ENCODE measurements at places on chromosomes 1 and 21.

DNA sequence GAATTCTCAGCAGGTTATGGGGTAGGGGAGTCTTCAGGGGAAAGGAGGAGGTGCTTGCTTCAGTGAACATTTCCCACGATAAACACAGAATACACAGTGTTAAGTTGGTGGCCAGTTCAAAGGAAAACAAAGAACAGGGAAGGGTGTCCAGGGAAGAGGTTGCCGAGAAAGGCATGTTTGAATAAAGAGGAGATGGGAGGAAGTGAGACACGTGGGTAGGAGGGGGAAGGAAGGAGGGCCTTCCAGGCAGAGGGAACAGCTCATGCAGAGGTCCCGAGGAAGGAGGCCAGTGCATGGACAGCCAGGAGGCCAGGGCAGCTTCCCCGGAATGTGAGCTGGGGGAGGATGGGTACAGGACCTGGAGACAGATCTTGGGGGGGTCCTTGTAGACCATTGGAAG is 130.3 kb upstream of the TMEM51 start:
- no peak for DNase-seq

DNA sequence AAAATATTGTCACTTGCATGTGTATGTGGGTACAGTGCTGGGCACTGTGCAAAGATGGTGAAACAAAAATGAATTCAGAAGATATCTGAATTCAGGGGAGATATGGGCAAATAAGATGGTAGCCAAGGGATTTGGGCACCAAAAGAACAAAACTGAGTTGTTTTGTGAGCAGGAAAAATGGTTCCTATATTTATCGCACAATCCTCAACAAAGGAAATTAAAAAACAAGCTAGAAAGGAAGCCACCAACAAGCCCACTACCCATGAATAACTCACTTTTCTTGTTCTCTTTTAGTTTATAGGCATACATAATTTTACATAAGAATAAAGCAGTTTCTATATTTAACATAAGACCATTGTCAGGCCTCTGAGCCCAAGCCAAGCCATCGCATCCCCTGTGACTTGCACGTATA is 40.7 kb upstream of the VASH2 start:
- DNase-seq: no peak

DNA sequence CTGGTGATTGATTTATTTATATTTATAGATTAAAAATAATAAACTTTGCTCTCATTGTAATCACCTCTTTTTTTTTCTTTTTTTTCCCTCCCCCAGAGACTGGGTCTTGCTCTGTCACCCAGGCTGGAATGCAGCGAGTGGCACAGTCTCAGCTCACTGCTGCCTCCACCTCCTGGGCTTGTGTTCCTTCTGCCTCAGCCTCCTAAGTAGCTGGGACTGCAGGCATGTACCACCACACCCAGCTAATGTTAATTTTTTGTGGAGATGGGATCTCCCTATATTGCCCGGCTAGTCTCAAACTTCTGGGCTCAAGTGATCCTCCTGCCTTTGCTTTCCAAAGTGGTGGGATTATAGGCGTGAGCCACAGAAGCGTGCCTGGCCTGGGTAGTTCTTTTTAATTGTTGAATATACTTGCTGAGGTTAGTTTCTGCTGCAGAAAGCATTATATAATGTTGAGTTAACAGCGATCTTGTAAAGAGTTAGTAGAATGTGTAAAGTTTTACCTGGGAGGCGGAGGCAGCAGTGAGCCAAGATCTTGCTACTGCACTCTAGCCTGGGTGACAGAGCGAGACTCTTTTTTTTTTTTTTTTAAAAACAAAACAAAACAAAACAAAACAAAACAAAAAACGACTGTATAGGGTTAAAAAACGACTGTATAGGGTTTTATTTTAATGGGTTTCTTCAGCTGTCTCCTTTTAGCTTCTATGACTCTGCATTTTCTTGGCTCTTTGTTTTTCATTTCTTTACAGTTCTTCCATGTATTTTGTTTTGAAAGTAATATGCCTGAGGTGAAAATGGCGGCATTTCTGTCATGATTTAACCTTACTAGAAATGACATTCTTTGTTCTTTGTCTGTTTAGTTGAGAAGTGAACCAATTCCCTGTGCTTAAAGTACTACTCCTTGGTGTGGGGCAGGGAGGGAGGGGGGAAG is 82.7 kb downstream of the CAMTA1 start:
- DNase-seq: no peak

DNA sequence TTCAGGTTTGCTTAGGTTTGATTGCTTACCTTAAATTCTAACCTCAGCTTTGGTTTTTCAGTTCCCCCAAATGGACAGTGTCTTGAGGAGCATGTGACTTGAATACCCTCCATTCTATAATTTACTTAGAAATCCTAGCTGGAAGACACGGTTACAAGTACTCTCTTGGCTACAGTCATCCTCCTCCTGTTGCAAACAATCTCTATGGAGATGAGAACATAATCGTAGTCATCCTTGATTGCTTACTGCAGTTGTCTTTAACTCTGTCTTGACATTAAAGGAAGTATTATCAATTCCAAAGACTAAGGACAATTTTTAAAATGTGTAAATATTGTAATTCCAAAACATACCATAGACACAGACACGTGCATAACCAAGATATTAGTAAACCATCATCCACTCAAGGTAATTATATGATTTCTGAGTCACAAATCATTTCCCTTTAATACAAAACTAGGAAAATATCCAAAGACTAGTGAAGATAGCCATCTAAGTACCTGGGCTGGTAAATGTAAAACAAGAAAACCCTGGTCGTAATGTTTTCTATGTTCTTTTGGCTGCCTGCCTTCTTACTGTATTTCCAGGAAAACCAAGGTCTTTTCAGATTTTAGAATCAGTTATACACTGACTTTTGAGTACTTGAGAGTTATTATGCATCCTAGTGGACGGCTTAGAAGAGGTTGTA is 149.9 kb downstream of the CHRM3 start:
- DNase-seq: no peak

GRCh38 chr1:8822373-8823294 is 5.2 kb upstream of the RERE start:
- DNase-seq: no peak

DNA sequence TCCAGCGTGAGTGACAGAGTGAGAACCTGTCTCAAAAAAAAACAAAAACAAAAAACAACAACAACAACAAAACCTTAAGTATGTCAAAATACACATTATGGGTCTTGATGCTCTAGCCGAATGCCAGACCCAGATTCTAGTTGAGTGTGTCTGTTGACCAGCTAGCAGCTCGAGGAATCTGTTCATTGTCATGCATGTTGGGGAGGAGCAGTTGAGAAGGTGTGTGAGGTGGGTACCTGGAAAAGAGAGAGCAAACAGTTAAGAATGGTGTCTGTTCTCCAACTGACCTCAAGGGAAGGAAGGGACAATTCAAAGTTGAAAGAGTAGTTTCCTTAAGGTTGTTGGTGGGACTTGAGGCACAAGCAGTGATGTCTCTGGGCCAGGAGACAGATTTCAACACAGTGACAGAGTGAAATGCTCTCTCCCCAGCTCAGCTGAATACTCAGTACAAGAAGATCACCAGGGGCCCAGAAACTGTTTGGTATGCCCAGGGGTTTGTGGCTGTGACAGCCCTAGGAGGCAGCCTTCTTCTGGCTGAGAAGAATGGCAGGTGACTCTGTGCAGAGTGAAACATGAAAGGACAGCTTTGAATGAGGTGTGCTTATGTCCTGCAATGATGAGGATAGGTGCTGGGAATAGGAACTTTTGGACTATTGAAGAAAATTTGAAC is 14.4 kb upstream of the POU2F1 start:
- no peak for DNase-seq

- no peak for DNase-seq
Measured at GRCh38 chr1:53348486-53349368, 20.9 kb upstream of the LRP8 start.

GRCh38 chr21:35559829-35560225 is 500.5 kb downstream of the SETD4 start:
- no peak for DNase-seq

DNA sequence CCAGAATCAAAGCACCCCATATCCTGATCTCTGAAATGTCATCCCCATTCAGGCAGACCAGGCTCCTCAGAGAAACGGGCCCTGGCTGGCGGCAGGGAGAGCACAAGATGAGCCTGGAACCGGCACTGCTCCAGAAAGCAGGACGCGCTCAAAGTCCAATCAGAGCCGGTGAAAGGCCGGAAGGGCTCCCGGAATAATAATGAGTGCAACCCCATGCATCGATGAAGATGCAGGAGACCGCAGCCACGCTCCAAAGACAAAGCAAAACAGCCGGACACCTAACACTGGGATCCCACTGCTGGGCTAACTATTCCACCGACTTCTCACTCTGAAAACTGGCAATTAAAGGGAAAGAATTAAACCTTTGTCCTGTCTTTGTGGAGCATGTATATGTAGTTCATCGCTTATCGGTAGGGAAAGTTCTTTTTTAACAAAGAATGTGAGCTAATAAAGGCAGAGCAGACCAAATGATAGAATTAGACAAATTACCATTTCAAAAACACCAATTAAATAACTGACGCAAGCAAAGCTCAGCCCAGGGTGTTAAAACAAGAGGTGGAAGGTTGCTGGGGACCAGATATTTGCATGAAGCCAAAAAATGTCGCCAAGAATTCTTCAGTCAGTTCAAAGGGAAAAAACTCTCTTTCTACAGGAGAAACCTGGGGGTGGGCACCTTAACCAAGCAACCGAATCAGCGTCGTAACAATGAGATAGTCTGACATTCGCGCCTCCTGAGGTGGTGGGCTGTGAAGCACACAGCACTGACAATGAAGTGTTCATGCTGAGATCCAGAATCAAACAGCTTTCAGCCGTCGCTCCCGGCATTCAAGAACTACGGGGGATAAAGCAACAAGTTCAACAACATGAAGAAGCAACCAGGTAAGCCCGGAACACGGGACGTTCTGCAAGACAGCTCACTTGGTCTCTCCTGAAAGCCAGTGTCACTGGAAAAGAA is 95.2 kb downstream of the NPHP4 start:
- DNase-seq: no peak

GRCh38 chr1:67515324-67516080 is 85.3 kb upstream of the SERBP1 start:
- no peak for DNase-seq

- DNase-seq: no peak
Measured at GRCh38 chr21:29677326-29677725, 262.5 kb downstream of the GRIK1 start.

DNA sequence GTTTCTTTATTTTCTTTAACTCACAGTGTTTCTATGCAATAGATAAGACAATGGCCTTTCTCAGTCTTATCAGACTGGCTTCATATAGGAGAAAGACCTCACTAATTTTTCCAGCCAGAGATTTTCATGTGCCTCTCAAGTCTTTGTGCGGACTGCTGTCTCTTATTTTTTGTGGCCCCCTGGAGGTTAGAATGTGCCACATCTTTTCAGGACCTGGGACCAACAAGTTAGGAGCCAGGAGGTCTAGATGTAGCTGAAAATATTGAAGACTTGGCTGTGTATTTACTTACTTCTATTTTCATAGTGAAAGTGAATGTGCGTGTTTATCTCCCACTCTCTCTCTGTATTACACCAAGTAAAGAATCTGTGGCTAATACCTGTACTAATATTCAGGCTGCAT is 42.1 kb upstream of the CFHR3 start:
- DNase-seq: no peak

DNA sequence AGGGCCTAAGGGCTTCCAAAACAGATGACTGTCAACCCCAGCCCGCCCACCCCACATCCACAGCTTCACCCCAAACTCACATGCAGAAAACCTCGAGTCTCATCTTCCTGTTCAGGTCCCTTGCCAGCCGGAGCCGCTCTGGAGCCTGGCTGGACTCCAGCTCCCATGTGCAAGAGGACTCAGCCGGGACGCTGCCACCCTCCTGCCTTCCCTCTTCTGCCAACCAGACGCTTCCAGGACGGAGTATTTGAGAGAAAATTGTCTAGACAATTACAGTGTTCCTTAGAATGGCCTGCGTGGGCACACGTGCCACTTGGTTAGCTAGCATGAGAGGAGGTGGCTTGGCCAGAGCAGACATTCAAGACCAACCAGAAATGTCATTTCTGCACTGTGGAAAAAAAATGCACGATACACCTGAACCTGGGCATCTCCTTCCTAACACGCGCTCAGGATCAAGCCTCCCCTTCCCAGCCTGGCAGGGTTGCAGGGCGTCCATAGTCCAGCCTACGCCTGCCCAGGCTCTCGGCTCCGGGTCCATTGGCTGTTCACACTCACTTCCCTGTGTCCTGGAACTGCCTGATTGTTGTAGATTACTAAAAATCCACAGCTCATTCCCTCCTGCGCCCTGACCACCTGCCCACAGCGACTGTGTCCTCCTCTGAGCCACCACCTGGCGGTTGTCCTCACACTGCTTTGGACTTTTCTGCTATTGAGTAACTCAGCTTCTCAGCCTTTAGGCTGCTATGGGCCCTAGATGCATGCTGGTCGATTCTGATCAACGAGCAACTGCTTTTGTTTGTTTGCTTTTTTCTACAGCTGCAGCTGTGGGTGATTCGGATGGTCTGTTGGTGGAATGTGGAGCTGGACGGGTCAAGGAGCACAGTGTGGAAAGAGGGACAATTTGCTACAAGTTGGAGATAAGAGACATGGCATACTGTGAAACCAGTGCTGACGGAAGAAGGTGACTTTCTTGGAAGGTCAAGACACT is at the start of gene CLDN14:
TSS of gene CLDN14 (minus strand) at position 708 of the 988 bp plus-strand sequence. CDS start 18,427 bp downstream, outside the sequence.
- peak; percentile 14 for DNase-seq

DNA sequence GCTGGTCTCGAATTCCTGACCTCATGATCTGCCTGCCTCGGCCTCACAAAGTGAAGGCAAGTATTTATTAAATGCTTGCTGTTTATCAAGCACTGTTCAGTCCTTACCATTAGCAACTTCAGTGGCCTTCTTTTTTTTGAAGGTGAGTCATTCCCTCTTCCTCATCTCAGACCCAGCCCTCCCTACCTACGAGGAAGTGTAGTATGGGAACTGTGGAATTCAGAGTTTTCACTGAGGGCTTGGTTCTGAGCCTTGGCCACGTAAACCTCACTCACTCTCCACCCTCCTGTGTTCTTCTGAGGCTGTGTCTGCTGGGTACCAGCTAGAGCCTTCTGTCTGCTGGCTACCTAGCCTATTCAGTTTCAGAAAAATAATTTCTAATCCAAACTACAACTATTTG is 218.3 kb upstream of the SGIP1 start:
- no peak for DNase-seq

DNA sequence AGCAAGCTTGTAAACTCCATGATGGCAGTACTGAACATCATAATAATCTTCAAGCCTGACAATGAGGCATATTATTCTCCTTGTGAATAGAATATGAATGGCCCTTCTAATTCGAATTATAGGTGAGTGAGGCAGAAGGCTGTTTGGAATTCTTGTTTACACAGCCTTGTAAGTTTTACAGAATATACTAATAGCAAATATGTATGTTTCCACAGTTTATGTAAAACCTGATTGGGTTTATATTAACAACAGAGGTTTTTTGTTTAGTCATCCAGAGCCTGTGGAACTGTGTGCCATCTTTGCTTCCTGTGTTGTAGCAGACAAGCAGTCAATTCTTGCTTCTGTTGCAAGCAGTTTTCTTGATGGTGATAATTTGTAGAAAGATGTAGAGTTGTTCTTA is 8.0 kb downstream of the OSBPL9 start:
- no peak for DNase-seq

GRCh38 chr1:37037690-37038089 is 3.4 kb upstream of the GRIK3 start:
- peak; percentile 42 for DNase-seq

DNA sequence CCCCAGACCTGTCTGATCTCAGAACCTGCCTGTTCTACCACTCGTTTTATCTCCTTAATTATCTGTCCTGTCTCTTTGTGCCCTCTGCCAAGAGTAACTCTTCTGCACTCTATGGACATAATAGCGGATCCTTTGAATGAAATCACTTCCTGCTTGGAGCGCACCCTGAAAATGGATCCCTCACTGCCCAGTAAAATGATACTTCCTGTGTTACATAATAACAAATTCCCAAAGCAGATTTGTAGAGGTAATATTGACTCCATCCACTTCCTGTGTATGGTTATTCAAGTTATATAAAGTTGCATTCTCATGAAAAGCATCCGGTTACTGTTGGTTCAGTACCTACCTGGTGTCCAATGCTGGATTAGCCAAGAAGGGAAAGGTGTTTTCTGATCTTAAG is 246.0 kb downstream of the TRABD2B start:
- DNase-seq: no peak
